ENCODE measurements at places on chromosomes 12 and 14.

GRCh38 chr14:42145766-42146165, 539.1 kb downstream of the LRFN5 start:
- no peak for DNase-seq

DNA sequence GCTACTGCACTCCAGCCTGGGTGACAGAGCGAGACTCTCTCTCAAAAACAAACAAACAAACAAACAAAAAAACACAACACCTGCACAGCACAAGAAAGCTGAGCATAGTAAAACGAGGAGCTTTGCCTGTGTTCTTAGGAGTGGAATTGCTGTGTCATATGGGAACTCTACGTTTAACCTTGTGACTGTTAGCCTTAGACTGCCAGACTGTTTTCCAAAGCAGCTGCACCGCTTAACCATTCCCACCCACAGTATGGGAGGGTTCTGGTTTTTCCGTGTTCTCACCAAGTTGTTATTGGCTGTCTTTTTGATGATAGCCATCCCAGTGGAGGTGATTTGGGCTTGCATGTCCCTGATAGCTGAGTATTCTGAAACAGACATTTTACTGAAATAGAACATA, 9.2 kb downstream of the WNT5B start:
- no peak for DNase-seq

DNA sequence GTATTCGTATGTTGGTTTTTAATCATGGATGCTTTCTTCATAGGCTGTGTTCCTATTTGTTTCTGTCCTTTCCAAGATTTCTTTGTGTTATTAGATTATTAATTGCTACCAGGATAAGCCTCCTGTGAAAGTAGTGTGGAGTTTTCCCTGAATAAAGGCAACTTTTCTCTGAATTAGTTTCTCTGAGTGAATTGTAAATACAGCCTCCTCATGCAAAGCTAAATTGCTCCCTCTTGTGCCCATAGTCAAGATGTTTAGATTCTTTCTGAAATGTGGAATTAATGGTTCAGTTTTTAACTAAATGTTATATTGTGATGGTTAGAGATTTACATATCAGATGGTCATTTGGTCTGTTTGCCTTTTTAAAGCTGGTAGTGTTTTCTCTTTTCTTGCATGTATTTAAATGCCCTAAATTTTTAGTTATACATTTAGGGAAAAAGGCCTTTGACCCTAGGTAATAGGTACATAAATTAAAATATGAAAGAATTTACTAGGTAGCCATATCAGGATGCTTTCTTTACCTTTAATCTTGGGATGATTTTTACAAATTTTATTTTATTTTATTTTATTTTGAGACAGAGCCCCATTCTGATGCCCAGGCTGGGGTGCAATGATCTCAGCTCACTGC, 8.9 kb downstream of the APAF1 start:
- no peak for DNase-seq

- no peak for DNase-seq
Measured at GRCh38 chr12:119809023-119809422, 68.1 kb downstream of the CIT start.

GRCh38 chr14:73227812-73228781, 9.2 kb upstream of the PAPLN start:
- DNase-seq: no peak

DNA sequence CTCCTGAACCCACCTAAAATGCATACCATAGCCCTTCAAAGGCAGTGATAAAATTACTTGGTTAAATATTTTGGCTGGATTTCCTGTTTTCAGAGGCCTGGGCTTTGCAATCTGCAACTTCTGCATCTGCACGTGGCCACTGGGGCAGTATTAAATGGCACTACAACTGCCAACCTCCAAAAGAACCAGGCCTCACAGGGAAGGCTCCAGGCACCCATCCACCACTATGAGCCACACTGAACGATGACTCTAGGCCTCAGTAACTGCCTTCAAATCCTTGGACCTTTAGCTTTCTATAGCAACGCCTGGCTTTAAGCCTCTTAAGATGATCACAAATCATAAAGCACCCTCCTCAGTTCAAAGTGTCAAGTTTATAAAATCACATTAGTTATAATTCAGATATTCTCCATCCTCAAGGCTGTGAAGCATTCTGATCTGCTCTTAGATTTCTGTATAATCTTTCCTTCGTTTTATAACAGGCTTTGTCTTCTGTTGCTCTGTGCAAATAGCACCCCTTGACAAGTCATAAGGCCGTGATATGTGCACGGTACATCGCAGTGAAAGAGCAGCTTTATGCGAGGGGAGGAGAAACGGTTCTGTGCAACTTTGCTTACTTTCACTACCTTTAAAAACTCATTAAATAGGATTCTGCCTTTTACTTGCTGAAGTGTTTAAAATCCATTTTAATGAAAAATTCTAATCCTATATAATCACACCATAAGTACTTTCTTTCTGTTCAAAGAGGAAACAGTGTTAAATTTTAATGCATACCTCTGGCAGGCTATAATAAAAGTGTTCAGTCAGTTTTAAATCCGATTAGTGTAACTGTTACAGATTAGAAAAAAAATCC, 196.4 kb upstream of the G2E3 start:
- DNase-seq: no peak

DNA sequence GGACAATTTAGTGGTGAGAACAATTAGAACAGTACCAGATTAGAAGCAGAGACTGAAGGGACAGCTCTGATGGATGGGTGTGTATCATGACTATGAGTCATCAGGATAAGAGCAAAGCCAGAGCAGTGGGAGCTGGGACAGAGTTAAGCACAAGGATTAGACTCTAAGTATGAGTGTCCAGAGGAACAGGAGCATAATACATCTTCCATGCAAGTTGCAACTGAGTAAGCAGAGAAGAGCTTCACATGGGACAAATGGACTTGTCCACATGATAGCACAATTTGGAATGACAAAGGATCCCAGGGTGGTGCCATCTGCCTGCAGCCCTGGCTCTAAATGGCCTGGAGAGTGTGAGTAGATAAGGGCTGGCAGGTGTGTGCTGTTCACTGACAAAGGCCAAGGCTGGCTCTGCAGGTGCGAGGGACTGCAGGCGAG, 226.4 kb upstream of the CAND1 start:
- DNase-seq: no peak

- no peak for DNase-seq
Measured at GRCh38 chr12:29612912-29613311, 115.4 kb upstream of the OVCH1 start.

GRCh38 chr14:39108791-39109190, 5.3 kb upstream of the GEMIN2 start:
- DNase-seq: no peak

DNA sequence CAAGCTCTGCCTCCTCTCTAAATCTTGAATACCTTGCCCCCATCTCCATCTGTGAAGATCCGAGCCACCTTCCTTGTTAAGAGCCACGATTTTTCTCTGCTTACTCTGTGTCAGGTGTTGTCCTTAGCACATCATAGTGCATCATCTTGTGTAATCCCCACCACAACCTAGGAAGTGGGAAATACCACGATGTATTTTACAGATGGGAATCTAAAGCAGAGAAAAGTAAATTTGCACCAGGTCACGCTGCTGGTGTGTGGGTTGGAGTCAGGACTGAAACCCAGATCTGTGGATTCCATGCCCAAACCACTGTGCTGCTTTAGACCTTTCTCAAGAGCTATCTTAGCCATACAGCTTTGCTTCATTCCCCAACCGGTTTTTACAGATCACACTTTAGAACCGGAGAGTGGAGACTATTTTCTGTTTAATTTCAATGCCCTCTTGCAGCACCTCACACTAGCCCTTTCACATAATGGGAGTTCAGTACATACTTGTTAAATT, 94.6 kb downstream of the PPM1A start:
- no peak for DNase-seq

DNA sequence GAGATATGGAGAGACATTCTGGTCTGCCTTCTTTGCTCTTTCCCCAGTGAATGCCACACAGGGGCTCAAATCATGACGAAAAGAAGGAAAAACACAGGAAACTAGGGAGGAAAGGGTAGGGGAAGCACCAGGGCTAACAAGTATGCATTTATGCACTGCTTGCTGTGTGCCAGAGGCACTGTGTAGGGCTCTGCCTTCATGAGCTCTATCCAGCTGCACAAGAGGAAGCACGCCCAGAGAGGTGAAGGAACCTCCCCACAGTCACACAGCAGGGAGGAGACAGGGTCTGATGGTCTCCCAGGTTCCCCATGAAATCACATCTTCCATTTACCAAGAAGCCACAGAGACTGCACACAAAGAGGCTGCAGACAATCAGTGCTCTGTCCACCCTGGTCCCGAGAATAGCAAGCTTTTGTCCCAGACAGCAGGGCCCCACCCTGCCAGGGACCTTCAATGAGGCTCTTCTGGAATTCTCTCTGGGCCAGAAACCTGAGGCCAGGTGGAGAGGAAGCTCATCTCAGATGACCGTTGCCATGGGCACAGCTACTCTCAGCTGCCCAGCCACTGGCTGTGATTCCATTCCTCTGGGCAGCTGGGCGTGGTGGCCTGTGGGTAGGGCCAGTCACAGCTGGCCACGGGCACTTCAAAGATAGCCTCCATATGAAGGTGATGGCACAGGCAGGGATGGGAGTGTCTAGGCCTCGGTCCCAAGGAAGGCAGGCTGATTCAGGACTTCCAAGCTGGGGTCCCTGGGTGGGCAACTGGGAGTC, 7.3 kb upstream of the TRPV4 start:
- no peak for DNase-seq

DNA sequence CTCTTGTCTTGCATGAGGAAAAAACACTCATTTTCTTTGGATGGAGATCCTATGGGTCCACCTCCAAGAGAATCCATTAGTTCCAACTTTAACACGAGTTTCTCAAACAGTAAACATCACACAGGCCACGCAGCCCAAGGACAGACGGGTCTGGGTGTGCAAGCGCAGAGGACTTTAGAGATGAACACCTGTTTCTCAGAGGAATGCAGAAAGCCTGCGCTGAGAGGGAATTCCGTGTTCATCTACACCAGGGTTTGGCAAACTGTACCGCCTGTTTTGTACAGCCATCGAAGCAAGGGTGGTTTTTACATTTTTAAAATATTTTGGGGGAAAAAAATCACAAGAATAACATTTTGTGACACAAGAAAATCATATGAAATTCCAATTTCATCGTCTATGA, 79.4 kb downstream of the RBM19 start:
- DNase-seq: no peak

DNA sequence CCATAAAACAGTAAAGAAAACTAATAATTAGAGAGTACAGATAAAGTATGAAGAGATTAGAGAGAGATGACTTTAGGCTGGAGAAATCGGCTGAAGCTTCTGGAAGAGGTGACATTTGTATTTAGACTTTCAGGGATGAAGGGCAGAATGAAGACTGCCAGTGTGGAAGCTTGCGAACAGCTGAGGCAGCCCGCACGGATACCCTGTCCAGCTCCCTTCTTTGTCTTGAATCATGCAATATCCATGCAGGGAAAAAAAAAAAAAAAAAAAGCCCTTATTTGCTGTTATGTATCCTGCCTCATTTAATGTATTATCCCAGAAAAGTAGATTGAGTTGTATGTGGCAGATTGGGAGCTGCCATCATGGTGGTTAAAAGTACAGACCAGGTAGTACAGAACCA, 331.8 kb downstream of the ZFP36L1 start:
- no peak for DNase-seq

DNA sequence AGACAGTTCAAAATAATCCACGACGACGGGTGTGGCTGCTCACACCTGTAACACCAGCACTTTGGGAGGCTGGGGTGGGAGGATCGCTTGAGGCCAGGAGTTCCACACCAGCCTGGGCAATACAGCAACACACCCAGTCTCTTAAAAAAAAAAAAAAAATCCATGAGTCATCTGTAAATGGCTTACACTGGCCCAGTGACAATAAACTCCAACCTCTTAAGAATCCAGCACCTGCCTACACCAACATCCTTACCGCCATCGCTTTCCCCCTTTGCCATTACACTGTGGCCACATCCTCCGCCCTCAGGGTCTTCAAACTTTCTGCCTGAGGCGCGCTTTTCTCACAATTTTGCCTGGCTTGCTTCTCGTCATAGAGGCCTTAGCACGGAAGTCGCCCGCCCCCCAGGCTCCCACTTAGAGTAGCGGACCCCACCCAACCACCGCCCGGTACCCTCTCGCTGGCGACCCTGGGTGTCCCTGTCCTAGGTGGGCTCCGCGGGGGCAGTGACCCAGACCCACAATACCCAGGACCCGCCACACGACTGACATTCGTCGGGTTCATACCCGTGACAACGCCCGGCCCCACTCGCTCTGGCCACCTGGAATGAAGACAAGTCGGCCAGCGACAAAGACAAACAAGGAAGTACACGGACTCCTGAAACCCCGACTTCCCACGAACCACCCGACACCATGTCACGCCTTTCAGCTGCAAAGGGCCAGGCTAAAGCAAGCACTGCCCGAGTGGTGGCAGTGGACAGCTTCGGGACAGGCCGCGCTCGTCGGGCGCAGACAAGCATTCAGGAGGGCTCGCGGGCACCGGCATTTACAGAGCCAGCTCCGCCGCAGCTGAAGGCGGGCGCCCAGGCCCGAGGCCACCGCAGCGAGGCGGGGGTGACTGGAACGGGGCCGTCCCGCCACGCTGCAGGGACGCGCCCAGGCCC, 636 bp downstream of the GOLGA3 start:
- DNase-seq: no peak

- DNase-seq: no peak
Measured at GRCh38 chr12:1760566-1761382, 59.6 kb upstream of the LRTM2 start.

- no peak for DNase-seq
Measured at GRCh38 chr14:93286212-93286890, 46.5 kb downstream of the BTBD7 start.

DNA sequence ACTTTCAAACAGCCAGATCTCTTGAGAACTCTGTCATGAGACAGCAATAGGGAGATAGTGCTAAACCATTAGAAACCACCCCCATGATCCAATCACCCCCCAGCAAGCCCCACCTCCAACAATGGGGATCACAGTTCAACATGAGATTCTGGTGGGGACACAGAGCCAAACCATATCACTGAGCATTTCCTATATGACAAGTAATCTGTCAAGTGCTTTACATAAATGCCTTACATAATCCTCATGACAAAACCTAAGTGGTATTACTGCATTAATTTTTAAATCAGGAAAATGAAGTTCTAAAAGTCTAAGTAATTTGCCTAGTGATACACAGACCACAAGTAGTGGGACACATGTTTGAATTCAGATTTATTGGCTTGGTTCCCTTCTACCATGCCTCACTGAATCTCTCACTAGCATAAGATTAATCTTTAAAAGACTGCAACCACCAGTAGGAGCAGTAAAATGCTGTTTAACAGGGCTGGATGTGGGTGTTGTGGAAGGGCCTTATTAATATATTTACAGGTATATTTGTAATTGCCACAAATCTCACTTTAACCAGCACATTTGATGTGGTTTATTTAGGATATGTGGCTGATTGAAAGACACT, 323.1 kb upstream of the FBXO33 start:
- DNase-seq: no peak

DNA sequence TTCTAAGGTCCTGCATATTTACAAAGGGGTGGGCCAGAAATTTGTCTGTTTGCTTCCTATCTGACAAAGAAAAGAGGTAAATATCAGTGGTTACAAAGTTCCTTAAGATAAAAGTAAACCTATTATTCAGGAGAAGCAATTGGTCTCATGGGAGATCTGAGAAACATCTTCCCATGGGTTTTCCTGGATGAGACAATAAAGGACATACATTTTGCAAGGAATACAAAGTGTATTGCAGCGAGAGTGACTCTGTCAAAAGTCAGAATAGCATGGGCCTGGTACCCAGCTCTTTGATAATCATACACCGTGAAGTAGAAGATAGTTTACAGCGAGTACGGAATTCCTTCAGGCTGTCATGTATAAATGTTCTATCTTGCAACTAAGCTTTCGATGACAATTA, 14.2 kb downstream of the LRRK2 start:
- DNase-seq: no peak

Data from stimulated activated CD8-positive, alpha-beta memory T cell treated with anti-CD3 and anti-CD28 coated beads, Interleukin-7, amount 100 ng/mL, for 24 hours (primary cell).